ENCODE measurements at places on chromosomes 11 and 22. TPM values are rescaled to one million over a fixed set of nuclear protein-coding genes. Genes with fewer than 3 reads are reported as not detected.

DNA sequence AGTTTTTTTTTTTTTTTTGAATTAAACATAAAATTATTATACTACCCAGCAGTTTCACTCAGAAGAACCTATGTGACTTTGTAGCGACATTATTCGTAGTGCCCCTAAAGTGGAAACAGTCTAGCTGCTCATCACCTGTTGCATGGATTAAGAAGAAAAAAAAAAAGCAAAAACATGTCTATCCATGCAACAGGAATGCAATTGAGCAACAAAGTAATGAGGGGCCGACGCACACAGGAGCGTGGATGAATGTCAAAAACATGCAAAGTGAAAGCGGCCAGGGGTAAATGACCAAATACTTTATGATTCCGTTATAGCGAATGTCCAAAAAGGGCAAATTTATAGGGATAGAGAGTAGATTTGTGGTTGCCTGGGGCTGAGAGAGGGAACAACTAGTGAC, 16.3 kb downstream of the MYO18B start:
- DNase-seq: no peak

- DNase-seq: no peak
These were observed 31.8 kb upstream of the NCAM1 start for GRCh38 chr11:112929432-112929831.

GRCh38 chr11:69002570-69003231, 10.3 kb downstream of the MRGPRF start:
- DNase-seq: peak; percentile 57

- DNase-seq: no peak
These were observed 4.8 kb downstream of the DDX10 start for GRCh38 chr11:108669711-108670110.

Gene PGA5
- total RNA-seq: not detected

- DNase-seq: no peak
These were observed 65.6 kb downstream of the FAM168A start for GRCh38 chr11:73532310-73532709.

DNA sequence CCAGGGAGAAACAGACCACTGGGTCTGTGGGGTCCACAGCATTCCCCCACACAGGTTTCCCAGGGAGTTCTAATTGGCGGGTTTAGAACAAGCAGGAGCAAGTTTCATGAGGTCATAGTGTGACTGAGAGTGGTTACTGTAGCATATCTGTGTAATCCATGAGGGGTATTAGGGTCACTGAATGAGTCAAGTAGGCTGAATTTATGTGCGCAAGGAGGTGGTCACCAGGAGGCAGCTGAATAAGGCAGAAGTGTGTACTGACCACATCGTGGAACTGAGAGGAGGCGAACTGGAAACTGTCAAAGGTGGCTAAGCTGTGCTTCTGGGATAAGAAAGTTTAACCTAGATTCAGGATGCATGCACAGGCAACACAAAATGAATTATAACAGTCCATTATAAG, 876.0 kb downstream of the METTL15 start:
- no peak for DNase-seq

GRCh38 chr11:86558207-86558606, 114.2 kb downstream of the ME3 start:
- DNase-seq: no peak

Gene CHRDL2
- total RNA-seq: 0.89 TPM

Gene SERPING1
- total RNA-seq: 701 TPM

Gene RTN4RL2
- 2.5 TPM for total RNA-seq

DNA sequence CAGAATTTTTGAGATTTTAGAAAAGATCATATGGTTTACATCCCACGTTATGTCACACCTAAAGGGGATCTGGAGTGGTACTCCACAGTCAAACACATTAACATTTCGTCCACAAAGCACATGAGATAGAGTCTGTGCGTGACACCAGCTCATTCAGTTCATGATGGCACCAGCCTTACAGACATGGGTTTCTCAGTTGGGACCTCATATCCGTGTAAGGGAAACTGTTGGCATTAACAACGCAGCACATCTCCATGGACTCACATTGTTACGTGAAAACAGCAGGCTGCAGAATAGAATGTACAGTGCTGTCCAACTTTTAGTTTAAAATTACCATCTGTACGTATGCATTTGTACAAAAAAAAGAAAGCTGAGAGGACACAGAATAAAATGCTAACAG, 14.0 kb downstream of the RIC8A start:
- DNase-seq: peak; percentile 18

DNA sequence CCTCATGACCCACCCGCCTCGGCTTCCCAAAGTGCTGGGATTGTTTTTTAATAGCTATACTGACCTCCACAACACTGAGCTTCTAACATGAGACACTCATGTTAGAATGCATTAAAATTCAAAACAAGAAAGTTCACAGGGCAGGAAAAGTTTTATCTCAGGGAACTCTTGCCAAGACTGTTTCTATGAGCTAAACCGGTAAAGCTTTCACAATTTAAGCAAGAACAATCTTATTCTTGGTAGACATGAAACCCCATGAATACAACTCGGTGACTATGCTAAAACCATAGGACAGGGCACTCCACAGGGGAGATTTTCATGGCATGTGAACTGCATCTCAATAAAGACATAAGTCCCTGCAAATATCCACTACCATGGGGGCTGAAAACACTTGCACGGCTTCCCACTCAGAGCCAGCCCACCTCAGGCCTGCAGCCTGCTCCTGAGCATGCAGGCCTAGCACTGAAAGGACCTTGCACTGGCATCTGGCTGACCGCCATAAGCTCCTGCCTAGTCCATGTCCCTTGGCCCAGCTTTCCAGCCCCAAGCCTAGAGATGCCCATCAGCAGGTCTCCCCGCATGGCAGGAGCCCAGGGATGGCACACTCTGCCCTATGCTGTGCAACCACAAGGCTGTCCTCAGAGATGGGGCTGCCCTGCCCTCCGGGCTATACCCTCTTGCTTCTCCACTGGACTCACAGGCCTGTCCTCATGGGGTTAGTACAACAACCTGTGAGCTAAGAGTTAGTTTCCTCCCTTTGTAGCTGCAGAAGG, 58.4 kb downstream of the DGCR2 start:
- no peak for DNase-seq

Gene MGAT3
- total RNA-seq: 56.5 TPM

GRCh38 chr22:43338766-43339345, 4.3 kb downstream of the SCUBE1 start:
- peak; percentile 64 for DNase-seq

DNA sequence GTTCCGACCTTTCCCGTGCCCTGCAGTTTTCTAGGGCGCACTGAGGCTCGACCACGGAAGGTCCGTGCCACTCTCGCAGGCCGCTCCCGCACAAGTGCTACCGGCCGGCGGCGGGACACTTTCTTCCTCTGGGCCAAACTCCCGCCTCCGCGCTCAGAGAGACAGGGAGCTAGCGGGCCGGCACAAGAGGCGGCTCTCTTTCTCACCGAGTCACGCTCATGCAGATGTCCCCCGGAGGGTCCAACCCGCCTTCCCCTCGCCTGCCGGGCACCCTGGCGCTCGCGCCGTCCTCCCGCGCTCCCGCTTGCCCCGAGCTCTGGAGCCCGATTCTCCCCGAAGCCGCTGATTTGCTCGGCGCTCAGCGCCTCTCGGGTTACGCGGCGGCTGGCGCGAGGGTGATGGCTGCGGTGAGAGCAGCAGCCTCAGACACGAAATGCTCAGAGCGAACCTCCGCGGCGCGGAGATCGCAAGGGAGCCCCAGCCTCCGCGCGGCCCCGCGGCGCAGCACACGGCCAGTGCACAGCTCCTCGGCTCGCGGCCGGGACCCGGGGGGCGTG, 1.0 kb downstream of the LMO1 start:
- peak; percentile 66 for DNase-seq

GRCh38 chr11:69468911-69469885, 12.3 kb upstream of the LINC01488 start:
- DNase-seq: no peak

Gene CCND1
- total RNA-seq: 192 TPM

- no peak for DNase-seq
These were observed 17.2 kb upstream of the CD59 start for GRCh38 chr11:33753304-33753967.

Gene NNMT
- total RNA-seq: 322 TPM

- no peak for DNase-seq
These were observed 427.9 kb upstream of the CCDC179 start for GRCh38 chr11:23288003-23288783.

GRCh38 chr11:124296016-124296415, 17.7 kb downstream of the OR8D1 start:
- DNase-seq: no peak
